ENCODE measurements at places on chromosomes 7 and 10. TPM values are rescaled to one million over a fixed set of nuclear protein-coding genes. Genes with fewer than 3 reads are reported as not detected.

The SPDYE6 gene
- polyA plus RNA-seq = 2.9 TPM

The SLC16A12 gene
- polyA plus RNA-seq = 22.1 TPM

The GIMAP2 gene
- 7.9 TPM for polyA plus RNA-seq

The PROSER2 gene
- 5.4 TPM for polyA plus RNA-seq

The SPACDR gene
- polyA plus RNA-seq = 1.4 TPM

The ARPC1B gene
- polyA plus RNA-seq = 35.4 TPM

DNA sequence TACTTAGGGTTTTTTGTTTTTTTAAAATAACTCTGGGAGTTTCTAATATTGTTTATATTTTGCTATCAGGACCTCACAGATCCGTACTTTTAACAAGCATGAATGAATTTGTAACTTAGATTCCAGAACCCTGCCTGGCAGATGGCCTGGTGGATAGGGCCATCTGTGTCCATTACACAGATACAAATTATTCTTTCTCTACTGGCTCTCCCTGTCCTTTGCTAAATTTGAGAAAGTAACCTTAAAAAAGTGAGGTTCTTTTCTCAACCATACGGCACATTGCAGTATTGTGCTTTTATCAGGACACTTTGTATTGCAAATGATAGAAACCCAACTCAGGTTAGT lies 26.6 kb downstream of the LCOR start:
- no peak for DNase-seq

- no peak for DNase-seq
Observed at GRCh38 chr7:157897681-157898080, 560.9 kb downstream of the DNAJB6 start.

DNA sequence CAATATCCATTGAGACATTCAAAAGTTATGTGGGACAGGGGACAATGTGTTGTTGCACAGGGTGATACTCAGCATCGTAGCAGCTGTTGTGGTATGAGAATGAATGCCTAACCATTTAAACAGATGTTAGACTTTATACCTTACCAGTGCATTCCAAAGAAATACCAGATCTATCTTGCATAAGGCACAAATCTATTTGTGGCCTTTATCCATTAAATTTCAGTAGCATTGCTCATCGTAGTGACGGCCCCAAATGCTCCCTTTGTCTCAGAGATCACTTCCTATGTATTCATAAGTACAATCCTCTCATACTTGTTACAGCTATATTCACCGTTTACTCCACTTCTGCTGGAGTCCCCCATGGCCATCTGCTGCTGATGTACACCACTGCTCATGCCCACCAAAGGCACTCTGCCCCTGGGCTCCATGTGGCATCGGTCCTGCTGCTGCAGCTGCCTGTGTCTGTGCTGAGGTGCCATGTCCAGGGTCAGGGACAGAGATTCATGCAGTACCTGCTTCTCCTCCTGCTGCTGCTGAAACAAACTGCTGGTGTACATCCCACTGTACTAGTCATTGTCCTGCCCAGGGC lies 96.3 kb downstream of the CPED1 start:
- DNase-seq = no peak

DNA sequence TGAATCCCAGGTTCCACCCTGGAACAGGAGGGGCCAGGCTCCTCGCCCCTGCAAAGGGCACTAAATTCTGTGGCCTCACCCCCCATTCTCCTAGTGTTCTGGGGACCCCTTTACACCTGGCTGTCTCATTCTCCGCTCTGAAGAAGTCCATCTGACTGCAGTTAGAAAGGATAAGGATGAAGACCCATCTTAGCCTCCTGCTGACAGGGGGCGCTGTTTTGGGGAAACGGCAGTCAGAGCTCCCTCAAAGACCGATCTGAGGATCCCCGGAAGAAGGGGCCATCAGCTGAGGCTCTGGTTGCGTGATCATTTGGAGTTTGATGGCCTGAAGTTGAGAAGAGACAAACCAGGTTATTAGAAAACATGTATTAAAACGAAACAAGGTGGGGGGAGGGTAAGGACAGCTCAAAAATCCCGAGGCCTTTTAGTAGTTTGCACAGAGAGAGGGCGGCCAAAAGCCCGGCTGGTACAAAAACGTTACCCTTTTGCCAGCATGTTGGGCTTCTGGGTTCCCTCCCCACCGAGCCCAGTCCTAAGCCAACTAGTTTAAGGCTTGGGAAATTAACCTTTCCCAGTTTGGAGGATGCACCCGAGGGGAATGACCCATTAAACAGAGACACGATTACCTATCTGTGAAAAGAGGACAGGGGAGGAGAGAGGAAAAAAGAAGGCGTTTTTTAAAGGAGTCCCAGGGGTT lies 102.8 kb downstream of the CHN2 start:
- DNase-seq = no peak

- DNase-seq = no peak
Observed at GRCh38 chr10:47307381-47307780, 7.4 kb downstream of the GDF10 start.

DNA sequence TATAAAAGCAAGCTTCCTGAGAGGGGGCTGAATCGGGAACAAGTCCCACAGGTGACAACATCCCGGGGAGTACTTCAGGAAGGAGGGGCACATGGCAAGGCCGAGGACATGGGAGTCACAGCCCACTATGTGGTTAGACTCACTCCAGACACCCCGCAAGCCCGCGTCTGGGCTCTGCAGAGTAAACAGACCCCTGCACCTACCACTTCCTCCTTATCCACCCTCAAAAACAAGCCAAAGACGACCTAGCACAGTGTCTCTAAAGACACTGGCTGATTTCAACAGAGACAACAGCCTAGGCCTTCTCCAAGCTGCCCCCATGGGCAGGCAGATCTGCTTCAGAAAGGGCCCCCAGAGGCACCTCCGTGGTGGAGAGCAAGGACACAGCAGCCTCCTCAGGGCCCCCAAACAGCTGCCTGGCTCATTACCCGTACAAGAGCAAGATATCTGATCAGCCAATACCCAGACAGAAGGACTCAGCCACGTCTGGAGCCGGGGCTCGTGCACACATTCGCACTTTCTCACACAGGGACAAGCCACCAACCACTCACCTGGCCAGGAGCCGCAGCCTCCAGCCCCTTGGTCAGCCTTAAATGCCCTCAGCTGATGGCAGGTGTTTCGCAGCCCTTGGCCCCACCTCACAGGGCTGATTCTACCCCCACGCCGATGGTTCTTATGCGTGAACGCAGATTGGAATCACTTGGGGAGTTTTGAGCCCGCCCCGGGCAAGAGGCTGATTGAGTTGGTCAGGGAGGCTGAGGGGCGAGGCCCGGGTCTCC lies 10.7 kb upstream of the KPNA7 start:
- no peak for DNase-seq

GRCh38 chr7:131455001-131455400 lies 101.4 kb downstream of the PODXL start:
- no peak for DNase-seq

GRCh38 chr7:133910761-133911160 lies 216.4 kb upstream of the LRGUK start:
- DNase-seq = no peak

DNA sequence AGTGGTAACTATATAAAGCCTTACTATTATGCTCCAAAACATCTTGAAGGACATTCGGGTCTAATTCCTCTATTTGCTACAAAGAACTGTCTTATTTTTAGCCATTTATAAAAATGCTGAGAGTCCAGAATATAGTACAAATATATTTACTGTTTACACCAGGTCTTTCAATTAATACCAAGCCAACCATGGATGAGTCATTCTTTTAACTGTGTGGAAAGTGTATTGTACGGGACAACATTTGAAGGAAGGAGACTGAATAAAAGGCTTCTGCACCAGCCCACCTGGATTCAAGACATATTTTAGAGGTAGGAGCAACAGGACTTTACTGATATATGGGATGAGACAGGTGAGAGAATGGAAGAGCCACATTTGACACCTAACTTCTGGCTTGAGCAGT lies 35.4 kb downstream of the MASTL start:
- DNase-seq = no peak

- DNase-seq = no peak
Observed at GRCh38 chr7:99543081-99543671, 8.7 kb downstream of the FAM200A start.

Measured in renal cortex interstitium (tissue), 15 donors.